ENCODE measurements at places on chromosomes 13 and 19. TPM values are rescaled to one million over a fixed set of nuclear protein-coding genes. Genes with fewer than 3 reads are reported as not detected.

DNA sequence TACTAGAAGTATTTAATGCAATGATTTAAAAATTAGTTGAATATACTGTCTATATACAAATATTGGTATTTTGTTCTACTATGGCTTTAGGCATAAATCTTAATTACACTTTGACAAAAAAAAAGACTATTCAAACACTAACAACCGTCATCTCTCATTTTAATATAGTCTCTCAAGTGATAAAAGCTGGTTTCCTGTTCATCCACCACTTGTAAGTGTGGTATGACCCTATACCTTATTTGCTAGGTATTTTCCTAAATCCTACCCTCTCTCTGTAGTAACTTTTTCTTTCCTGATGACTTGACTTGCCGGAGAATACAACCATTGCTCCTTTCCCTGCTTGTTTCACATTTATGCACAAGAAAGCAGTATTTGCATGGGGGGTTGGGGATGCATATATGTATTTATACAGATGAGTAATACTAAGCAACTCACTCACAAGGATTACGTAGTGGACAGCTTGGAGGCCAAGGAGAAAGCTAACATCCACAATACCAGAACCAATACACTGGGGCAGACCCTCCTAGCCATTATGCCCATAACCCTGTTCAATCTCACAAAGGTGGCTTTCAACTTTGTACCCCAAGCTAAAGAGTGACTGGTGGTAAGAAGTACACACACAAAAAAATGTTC, 12.7 kb upstream of the EFNB2 start:
- H3K4me1 ChIP-seq: peaks cover 11% of the 10 kb centered on the region
- DNase-seq: no peak
- H3K4me3 ChIP-seq: no peak overlapping the region
- H3K27ac ChIP-seq: no peak overlapping the region
- H3K27me3 ChIP-seq: no peaks in the 10 kb centered on the region

DNA sequence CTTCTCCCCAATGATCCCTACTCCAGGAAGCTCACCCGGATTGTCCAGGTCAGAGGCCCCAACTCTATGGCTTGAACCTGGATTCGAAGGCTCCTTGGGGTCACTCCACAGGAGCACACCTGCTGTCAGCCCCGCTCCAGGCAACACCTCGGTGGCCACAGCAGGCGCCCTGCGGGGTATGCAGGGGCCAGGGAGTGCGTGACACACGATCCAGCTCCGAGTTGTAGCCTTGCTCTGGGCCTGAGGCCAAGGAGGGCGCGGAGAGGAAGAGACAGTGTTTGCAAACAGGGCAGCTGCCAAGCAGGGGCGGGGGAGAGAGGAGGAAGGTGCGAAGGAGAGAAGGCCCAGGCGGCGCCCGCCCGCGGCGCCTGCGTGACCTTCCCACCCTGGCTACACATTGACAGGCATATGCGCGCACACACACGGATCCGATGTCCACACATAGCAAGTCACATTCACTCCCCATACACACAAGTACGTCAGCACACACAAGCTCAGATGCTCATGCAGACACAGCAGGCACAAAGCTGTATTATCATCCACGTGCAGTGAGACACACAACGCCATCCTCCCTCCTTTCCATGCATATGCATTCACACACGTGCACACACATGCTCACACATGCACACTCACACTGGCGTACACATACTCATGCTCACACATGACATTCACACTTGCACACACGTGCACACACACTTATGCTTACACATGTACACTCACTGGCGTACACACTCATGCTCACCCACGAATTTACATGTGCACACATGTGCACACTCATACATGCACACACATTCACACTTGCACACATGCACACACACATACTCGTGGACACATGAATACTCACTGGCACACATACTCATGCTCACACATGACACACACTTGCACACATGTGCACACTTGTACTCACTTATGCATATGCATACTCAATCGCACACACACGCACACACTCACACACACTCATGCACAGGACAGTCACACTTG, 10.4 kb downstream of the SBK2 start:
- H3K4me3 ChIP-seq: no peak overlapping the region
- no peak for DNase-seq
- H3K27ac ChIP-seq: no peak overlapping the region
- no peaks in the 10 kb centered on the region for H3K4me1 ChIP-seq

- H3K4me3 ChIP-seq: no peak overlapping the region
- 0 out of 2 replicates have a peak, but pooled peaks cover 3% of the 10 kb centered on the region for H3K36me3 ChIP-seq
- H3K27me3 ChIP-seq: no peaks in the 10 kb centered on the region
- H3K27ac ChIP-seq: no peak overlapping the region
- no peak for DNase-seq
These were observed 816.6 kb downstream of the UQCRFS1 start for GRCh38 chr19:28396287-28396831.

KLK10 gene
- total RNA-seq: 3.2 TPM

SDHAF1 gene
- total RNA-seq: 19.5 TPM

DNA sequence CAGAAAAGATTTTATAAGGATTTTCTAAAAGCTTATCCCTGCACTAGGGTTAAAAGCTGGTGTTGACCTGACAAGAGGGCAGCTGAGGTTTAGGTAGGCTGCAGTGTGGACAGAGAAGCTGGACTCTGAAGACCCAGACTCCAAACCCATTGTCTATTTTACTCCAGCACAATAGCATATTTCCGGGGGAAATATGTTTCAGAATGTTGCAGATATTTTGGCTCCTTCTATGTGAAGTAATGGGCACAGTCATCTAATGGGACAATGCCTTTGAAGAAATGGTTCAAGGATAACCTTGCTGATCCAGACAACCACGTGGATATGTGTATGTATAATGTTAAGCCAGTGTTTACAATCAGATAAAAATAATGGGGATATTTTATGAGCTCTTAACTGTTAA, 173.8 kb upstream of the TSC22D1 start:
- H3K4me3 ChIP-seq: no peak overlapping the region
- H3K36me3 ChIP-seq: no peaks in the 10 kb centered on the region
- H3K27ac ChIP-seq: no peak overlapping the region
- H3K27me3 ChIP-seq: no peaks in the 10 kb centered on the region
- DNase-seq: no peak
